ENCODE measurements at places on chromosomes 13 and 19. TPM values are rescaled to one million over a fixed set of nuclear protein-coding genes. Genes with fewer than 3 reads are reported as not detected.

GRCh38 chr13:90107661-90108060 is 1239.8 kb upstream of the MIR17HG start:
- DNase-seq = no peak

CEACAM8 gene
- polyA plus RNA-seq = 0.03 TPM

GPR12 gene
- polyA plus RNA-seq = 0.97 TPM

KIR2DL3 gene
- polyA plus RNA-seq = 0.27 TPM

DNA sequence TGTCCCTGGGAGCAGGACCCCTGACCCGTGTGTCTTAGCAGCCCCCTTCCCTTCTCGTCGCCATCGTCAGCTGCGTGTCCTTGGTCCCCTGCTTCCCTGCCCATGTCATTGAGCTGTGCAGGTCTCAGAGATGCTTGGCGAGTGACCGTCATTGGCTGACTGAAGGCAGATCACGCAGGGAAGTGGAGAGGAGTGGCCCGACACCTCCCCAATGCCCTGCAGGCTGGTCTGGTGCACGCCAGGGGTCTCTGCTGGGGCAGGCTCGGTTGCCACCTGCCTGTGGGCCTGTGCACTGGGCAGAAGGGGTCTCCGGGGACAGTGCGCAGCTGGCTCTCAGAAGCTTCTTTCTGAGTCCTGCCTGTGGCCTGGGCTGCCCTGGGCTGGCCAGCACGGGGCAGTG is 6.2 kb downstream of the GNA11 start:
- DNase-seq = no peak

GRCh38 chr13:62779161-62779560 is 1363.5 kb upstream of the PCDH20 start:
- no peak for DNase-seq

- no peak for DNase-seq
These were observed 14.6 kb downstream of the PROSER1 start for GRCh38 chr13:39023316-39023715.

- no peak for DNase-seq
These were observed 201.9 kb downstream of the FGF9 start for GRCh38 chr13:21872795-21873194.

DNA sequence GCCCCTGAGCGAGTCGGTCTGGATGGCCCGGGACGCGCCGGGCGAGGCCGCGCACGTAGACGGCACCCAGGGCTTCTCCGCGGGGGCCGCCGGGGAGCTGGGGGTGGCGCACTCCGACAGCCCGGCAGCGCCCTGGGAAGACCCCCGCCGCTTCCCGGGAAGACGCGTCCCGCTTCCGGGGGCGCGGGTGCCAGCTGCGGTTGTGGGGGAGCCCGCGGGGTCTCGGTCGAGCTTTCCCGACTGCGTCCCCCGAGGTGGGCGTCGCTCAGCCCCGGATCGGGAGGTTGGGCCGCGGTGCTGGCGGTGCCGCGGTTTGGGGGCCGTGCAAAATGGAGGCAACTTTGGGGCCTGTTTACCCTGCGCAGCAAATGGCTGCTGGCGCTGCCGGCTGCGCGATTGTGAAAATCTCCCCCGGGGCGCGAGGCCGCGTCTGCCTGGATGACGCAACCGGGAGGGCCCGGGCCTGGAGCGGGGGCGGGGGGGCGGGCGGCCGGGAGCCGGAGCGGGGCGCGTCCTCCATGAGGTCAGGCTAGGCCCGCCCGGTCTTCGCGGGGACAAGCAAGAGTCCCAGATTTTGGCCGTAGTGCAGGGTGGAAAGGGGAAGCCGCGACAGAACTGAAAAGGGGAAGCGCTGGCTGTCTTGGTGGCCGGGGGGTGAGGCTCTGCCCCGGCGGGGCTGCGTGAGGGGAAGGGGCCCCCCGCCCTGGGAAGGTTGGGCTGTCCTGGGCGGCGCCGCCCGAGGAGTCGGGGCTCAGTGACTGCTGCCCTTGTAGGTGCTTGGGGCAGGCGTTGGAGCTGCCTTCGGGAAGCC is 11.3 kb downstream of the PEAK3 start:
- peak; percentile 78 for DNase-seq

GRCh38 chr13:21966014-21966413 is 295.1 kb downstream of the FGF9 start:
- no peak for DNase-seq

GRCh38 chr19:35303357-35303915 is 11.5 kb downstream of the MAG start:
- DNase-seq = no peak

CEACAM19 gene
- polyA plus RNA-seq = 59.5 TPM

- no peak for DNase-seq
These were observed 4.3 kb upstream of the NAXD start for GRCh38 chr13:110610955-110611595.
